Panc1 (cell line): ENCODE measurements at places on chromosomes 16 and 17. TPM values are rescaled to one million over a fixed set of nuclear protein-coding genes. Genes with fewer than 3 reads are reported as not detected.

The PIRT gene
- total RNA-seq: not detected

GRCh38 chr17:57337390-57337789 is 81.1 kb downstream of the MSI2 start:
- DNase-seq: no peak

The MMP2 gene
- total RNA-seq: 311 TPM

- no peak for DNase-seq
These were observed 17.0 kb upstream of the RPRML start for GRCh38 chr17:46995841-46996571.

DNA sequence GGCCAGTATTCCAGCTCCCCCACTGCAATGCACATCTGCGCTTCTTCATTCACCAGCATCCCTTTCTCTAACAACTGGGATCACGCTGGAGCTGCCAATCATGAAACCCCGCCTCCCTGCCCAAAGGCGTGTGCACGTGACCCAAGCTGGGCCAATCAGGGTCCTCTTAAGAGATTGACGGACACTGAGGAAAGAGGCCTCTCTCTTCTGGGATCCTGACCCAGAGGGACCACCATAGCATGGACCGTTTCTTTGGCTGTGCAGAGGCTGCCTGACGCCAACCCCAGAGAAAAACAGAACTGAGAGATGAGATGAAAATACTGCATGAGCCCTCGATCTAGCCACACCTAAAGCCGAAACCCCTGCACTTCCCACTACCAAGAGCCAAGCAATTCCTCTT is 32.0 kb downstream of the COTL1 start:
- DNase-seq: no peak

The CHST4 gene
- total RNA-seq: 1.1 TPM

The HBA2 gene
- total RNA-seq: not detected

DNA sequence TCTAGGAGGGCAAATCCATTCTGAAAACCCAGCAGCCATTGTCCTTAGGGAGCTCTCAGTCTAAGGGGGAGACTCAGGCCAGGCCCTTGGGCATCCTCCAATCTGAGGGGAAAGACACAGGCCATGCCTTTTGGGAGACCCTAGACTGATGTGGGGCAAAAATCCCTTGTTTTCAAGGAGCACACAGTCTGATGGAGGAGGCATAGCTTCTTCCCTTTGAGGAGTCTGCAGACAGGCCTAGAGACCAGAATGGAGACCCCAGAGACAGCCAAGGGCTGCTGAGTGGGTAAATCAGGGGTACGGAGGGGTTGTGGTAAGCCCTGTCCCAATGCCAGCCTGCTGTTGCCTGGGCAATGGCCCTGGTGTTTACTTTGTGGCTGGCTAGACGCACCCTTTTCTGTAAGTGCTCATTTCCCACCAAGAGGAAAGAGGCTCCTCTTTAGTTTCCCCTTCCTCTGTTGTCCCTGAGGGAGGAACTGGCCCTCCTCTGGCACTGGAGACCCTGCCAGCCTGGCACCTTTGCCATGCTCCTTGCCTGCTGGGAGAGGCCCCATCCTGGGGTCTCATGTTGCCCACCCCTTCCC is 19.3 kb downstream of the ARHGAP23 start:
- DNase-seq: no peak

DNA sequence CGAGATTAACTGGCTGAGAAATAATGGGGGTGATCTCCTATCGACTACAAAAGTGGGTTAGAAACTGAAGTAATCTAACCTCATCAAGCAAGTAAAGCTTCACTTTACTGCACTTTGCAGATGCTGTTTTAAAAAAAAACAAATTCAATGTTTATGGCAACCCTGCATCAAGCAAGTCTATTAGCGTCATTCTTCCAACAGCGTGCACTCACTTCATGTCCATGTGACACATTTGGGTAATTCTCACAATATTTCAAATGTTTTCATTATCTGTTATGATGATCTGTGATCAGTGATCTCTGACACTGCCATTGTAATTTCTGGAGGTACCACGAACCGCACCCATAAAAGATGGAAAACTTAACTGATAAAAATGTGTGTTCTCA is 70.8 kb downstream of the KANSL1 start:
- DNase-seq: no peak

GRCh38 chr16:86534779-86535615 is 20.0 kb downstream of the MTHFSD start:
- DNase-seq: no peak

The HCRT gene
- total RNA-seq: not detected

- DNase-seq: no peak
These were observed 30.8 kb downstream of the GPR139 start for GRCh38 chr16:20042848-20043247.

DNA sequence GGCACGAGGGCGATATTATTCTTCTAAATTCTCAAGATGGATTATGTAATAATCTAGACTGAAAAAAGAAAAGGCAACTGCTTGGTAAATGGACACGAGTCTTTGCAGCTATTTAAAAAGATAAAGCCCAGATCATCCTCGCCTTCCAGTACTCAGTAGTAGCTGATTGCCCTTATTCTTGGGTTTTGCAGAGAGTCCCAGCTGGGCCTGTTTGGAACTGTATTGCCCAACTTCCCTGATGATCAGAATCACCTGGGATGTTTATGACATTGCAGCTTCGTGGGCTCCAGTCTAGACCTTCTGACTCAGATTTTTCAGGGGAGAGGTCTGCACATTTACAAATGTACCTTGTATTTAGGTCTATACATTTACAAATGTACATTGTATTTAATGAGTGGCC is 213.5 kb downstream of the RAB11FIP4 start:
- DNase-seq: no peak

- DNase-seq: no peak
These were observed 2.9 kb upstream of the SYT17 start for GRCh38 chr16:19165101-19165500.

DNA sequence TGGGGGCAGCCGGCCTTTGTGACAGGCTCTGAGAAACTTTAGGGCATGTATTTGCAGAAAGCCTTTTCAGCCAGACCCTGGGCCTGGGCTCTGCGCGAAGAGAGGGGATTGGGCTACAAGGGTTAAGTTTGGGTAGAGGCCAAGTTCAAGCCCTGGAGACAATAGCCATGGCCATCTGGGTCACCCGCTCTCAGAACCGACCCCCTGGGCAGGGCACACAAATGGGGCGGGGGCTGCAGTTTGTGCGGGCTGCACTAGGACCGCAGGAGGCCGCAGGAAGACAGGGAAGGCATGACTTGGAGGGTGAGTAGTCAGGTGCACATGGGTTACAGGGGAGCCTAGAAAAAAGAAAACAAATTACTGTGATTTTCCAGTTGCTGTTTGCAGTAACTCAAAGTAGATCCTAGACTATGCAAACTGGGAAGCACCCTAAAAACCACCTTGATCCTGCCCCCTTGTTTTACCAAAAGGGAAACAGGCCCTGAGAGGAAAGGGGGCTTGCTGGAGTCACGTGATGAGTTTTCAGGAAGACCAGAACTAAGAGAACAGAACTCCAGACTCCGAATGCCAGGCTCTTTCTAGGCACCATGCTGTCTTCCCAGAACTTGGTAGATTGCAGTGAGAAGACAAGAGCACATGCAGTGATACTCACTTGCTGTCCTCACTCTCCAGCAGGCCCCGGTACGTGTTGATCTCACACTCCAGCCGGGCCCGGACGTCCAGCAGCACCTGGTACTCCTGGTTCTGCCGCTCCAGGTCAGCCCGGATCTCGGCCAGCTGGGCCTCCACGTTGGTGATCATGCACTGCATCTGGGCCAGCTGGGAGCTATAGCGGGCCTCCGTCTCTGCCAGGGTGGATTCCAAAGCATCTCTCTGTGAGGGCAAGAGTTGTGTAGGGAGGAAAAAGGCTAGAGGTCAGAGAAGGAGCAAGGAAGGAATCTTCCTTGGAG is 3.8 kb downstream of the KRT35 start:
- DNase-seq: no peak

DNA sequence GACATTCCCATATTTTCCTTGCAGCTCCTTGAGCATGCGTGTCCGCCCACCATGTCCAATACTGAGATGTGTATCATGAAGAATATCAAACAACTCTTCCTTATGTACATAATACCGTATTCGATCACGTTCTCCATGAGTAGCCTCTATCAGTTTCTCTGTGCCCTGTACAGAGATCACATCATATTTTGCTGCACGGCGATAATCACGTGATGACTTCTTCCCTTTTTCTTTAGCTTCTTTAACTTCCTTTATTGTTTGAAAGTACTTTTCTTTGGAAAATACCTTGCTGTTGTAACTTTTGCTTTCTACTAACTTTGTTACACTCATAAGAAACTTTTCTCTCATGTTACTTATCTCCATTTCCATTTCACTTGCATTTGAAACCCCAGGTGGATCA is 6.6 kb downstream of the KRABD2 start:
- no peak for DNase-seq

DNA sequence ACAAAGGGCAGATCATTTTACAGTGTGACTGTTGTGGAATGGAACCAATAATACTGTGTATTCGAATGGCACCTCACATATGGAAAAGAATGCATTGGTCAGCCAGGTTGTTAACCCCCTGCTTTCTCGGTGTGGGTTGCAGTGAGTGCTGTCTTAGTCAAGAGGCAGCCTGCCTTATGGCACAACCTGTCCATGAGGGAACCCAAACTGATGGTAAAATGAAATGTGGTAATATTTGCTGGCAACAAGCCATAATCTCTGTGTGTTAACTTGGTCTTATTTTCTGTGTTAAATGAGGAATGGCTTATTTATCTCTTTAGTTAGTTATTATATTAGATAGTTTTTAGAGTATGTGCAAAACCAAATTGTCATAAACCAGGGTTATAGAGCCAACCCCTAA is 81.6 kb downstream of the TMC6 start:
- DNase-seq: no peak

GRCh38 chr17:19344311-19345066 is 18.0 kb downstream of the B9D1 start:
- no peak for DNase-seq

- DNase-seq: no peak
These were observed 12.6 kb downstream of the SAP30BP start for GRCh38 chr17:75679706-75680211.

DNA sequence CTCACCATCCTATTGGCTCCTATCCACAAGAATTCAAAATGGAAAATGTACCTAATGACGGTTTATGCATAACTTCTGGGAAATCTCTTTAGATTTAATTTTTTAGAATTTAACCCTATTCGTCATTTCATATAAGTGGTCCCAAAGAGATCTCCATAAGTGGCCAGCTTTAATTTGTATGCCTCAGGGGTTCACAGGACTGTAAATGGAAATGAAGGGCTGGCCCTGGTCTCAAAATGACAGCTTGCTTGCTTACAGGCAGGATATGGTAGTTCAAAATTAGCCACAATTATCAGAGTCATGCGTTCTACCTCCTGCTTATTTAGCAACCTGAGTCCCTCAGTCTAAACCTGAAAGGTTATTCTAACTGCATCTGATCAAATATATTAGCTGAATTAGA is 6.6 kb upstream of the NACA2 start:
- no peak for DNase-seq

DNA sequence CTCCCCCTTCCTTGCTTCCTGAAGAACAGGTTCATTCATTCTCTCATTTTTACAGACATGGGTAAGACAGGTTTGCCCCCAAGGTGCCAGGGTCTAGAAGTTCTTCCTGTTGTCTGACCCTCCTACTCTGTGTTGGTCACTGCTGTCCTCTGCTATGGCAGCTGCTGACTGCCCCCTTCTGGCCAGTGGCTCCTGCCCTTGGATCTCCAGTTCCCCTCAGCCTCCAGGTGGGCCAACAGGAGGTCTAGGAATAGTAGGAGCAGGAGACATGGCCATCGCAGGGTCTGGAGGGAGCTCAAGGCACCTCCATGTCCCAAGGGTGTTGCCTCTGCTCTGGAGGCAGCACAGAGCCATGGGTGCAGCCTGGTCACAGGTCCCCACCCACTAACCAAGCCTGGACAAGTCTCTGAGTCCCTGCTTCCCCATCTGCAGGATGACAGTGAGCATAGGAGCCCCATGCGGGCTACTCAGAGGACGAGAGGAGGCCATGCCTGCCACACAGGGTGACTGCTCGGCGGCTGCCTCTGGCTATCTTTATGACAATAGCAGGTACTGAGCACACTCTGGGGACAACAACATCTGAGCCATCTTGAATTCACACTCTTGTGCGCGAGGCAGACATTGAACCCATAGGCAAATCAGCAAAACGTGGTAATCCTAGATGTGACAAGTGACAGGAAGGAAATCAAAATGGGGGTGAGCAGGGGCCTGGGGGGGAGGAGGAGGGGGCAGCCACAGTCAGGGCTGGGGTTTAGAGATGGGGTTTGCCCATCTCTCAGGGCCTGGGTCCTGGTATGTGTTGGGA is 27.0 kb upstream of the NXPH3 start:
- no peak for DNase-seq

DNA sequence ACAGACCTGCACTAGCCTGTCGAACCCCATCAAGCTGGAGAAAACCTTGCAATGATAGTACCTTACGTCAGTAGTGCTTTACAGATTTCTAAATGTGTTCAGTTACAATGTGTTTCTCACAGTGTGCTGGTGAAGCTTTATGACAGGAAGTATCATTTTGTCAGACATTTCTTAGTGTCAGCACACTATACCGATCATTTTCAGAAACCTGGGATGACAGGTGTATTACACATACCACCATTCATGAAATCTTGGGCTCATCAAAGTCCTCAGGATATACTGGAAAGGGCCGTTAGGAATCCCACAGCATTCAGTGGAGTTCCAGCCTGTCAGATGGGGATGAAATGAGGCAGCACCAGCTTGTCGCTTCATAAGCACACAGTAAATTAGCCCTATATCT is 27.3 kb downstream of the TTC19 start:
- DNase-seq: no peak

GRCh38 chr17:81651692-81652091 is 4.7 kb downstream of the PDE6G start:
- DNase-seq: no peak

DNA sequence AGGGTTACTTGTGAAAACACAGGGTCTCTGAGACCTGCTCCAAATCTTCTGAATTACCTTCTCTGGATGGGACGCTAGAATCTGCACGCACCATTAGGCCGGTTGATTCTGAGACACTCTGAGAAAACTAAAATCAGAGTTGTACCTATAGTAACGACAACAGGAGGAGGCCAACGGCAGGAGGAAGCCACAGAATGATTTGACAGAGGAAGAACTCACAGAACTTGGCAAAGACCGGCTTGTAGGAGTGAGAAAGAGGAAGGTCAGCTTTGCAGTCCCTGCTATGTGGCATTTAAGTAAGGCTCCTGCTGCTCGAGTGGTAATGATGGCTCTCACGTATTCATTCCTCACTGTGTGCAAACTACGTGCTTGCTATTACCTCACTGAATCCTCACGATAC is 483.0 kb downstream of the TMEM114 start:
- DNase-seq: no peak

The CHRNB1 gene
- total RNA-seq: 14.3 TPM

The LRRC46 gene
- total RNA-seq: 1.9 TPM
